ENCODE measurements at places on chromosomes 6 and 20.

GRCh38 chr20:14634665-14635064, 297.3 kb upstream of the FLRT3 start:
- DNase-seq, result no peak

DNA sequence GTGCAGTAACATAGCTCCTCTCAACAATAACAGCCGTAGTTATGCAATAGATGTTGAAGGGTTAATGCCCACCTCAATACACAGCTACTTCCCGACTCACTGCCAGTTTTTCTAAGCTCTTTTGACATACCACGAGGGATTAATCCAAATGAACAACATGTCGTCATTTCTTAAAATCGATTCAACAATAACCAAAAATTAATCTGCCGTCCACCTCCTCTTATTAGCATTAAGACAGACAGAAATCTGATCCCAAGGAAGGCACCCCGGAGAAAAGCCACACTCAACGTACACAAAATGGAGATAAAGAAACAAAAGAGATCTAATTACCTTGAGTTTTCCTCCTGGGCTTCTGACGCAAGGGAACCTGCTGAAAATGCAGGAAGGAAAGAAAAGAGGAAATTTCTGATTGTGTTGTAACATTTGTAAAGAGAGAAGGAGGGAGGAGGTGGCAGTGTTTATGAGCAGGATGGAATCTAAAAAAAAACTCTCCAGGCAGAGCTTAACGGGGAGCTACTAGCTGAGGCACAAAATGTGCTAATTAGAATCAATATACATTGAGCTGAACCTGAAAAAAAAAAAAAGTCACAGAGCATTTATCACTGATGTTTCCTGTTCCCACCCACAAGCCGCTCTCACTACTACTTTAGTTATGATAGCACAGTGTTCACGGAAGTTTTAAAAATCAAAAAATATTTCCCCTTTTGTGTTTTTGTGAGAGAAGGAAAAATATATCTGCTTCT, 109.3 kb downstream of the IPCEF1 start:
- DNase-seq, result no peak

- no peak for DNase-seq
Observed at GRCh38 chr6:159913862-159914564, 23.2 kb downstream of the MAS1 start.

- DNase-seq, result no peak
Observed at GRCh38 chr6:29005183-29005885, at the start of gene ZNF311. ZNF311 (minus strand) TSS chr6:29005315; CDS start chr6:29003954, 1,361 bp downstream.

DNA sequence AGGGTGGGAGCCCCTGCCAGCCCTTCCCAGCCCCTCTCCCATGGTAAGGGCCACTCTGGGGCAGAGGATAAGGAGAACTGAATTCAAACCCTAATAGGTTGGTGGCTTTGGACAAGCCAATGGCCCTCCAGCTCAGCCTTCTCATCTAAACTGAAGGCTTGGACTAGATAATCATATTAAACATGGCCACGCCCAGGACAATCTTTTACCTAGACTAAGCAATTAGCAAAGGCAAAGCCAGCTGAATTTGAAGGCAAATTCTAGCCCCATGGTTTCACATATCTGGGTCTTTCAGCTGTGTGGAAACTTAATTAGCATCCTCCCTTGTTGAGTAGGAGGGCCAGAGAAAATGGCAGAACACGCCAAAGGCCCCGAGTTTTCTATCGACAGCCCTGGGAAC, 10.7 kb downstream of the SLC22A23 start:
- DNase-seq, result no peak

- no peak for DNase-seq
Observed at GRCh38 chr6:55543633-55544309, 35.2 kb downstream of the HMGCLL1 start.

DNA sequence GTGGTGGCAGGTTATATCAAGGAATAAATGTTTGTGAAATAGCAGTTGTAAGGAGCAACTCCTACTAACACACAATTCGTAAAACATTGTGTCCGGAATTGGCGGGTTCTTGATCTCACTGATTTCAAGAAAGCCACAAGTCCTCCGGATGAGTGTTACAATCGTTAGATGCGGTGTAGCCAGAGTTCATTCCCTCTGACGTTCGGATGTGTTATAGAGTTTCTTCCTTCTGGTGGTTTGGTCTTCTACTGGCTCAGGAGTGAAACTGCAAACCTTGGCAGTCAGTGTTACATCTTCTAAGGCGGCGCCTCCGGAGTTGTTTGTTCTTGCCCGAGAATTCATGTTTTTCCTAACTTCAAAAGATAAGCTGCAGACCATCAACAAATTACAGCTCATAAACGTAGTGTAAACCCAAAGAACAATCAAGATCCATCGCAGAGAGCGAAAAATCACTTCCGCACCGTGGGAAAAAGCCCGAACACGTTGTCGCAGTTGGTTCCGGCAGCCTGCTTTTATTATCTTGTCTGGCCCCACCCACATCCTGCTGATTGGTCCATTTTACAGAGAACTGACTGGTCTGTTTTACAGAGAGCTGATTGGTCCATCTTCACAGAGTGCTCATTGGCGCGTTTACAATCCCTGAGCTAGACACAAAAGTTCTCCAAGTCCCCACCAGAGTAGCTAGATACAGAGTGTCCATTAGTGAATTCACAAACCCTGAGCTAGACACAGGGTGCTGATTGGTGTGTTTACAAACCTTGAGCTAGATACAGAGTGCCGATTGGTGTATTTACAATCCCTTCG, 58.2 kb downstream of the TRIM27 start:
- peak; percentile 93 for DNase-seq

DNA sequence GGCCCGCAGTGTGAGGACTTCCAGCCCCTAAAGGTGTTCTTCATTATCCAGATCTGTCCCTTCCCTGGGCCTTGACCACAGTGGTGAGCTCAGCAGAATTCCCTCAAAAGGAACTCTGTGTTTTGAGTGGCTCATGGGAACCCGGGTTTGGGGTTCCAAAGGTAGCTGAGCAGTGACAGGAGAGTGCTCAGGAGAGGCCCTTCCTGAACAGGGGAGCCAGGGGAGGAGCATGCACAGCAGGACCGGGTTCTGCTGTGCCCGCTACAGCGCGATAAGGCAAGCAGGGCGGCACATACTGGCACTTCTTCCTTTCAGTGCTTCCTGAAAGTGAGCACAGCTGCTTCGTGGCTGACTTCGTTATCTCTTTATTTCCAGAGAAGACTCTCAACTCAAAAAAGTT, 88.3 kb downstream of the SSR1 start:
- DNase-seq, result no peak

- DNase-seq, result no peak
Observed at GRCh38 chr6:116666869-116667268, 1.7 kb downstream of the ZUP1 start.

DNA sequence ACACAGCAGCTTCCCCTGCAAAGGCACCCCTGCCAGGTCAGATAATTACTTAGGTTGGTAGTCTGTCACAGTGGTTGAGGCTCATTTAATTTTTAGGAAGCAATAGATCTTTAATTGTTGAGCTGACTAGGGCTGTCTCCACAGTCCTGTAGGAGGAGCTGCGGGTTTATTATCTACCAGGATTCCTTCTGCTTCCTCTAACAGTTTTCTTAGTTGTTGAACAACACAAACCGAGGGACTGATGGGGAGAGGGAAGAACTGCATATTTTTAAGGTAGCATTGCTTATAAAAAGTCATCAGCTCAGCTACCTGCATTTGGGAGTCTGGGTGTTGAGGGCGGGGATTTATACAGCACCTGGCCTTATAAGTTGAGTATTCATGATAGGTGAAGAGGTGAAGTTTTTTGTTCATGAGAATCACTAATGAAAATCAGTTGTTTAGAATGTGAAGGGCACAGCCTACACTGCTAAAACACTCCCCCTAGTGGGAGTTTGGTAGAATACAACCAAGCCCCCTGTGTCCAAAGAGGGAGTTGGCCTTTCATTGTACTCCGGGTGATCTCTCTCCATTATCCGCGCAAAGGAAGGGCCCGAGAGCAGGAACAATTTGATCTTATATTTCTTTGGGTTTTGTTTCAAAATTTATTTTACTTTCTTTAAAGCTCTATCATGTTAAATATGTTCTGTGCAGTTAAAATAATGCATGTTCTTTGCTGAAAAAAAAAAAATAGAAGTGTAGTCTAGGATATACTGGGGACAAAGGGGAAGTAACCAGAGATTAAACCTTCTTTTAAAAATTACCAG, 69.6 kb downstream of the SSR1 start:
- peak; percentile 12 for DNase-seq

DNA sequence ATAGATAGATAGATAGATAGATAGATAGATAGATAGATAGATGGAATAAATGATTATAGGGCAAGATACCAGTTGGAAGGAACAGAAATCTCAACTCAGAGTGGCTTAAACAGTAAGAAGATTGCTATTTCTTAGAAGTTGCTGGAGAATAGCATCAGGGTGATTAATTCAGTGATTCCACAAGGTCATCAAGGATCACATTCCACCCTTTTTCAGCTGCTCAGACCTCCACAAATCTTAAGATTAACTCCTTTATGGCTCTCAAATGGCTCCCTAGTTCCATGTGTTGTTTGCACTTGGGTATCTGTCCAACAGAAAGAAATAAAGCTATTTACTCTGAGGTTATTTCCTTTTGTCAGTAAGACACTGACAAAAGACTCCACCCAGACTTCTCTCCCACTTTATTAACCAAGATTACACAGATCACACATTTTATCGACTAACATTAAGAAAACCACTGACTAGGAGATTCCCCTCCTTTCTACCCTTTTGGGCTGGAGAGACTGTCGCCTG, 68.3 kb upstream of the KIF16B start:
- DNase-seq, result no peak

GRCh38 chr6:82396964-82397751, 33.5 kb downstream of the TPBG start:
- no peak for DNase-seq

- DNase-seq, result no peak
Observed at GRCh38 chr20:33696448-33696847, 10.3 kb upstream of the E2F1 start.

DNA sequence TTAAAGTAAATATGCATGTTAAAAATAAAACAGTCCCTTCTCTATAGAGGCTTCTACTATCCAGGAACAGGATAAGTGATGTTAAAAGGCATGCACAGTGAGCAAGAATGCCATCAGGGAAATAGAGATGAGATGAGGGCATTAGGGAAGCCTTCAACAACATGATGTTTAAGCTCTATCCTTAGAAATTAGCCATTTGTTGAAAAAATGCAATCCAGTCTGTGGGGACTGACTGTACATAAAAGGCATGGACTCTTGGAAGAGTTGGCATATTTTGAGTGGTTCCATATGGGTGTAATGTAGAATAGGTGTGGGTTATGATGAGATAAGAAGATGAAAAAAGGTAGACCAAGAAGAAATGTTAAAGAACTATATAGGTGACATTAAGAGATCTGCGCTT, 5.8 kb downstream of the KIAA0319 start:
- DNase-seq, result no peak

DNA sequence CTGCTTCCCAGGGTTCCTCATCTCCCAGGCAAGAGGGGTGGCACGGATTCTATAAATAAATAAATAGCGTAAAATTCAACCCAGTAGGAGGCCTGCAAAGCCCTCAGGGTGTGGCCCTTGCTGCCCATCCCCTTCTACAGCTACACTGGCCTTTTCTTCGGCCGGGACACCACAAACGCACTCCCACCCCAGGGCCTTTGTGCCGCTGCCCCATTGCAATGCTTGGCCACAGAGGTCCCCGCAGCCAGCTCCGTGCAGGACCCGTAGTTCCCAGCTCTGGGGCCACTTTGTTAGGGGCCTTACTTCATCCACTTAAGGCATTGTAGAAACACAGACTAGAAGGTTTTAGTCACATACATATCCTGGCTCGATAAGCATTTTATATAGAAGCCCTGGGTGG, 151.2 kb downstream of the ERMARD start:
- no peak for DNase-seq

DNA sequence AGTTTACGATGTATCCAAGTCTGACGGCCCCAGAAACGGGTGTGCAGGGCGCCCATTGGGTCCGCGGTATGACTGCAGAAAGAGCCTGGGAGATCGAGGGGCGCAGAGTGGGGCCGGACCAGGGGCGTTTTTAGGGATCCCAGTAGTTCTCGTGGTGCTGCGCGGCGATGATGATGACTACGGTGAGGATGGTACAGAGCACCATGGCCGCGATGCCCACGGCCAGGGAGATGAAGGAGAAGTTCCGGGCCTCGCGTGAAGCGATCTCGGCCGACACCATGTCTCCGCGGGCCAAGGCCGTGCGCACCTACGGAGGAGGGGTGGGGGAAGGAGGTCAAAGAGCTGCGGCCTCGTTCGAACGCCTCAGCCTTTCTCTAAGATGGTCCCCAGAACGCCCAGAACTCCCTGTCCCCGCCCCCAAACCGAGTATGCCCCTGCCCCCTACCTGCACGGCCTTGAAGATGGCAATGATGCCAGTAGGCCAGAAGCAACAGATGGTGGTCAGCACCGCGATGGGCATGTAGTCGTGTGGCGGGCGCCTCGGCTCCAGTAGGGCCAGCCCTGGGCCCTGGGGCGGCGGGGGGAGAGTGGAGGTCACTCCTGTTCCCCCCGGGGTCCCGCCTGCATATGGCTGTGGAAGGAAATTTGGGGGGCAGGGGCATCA, 2.5 kb downstream of the PRRT1 start:
- DNase-seq, result no peak

DNA sequence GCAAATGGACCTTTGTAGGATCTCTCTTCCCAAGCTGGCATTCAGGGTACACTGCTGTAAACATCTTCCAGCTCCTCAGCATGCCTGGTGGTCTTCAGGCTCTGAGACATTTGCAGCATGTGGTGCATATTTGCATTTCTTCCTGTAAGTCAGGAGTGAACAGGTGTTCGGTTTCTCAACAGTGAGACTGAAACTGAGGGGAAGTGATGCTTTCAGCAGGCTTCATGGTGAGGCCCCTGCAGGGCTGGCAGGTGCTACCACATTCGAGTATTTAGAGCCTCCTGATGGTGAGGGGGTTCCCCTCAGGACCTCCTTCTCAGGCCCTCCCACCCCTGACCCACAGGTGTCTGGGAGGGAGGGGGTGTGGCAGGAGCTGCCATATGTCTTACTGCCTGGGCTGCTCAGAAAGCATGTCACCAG, 15.1 kb downstream of the MYBL2 start:
- no peak for DNase-seq

DNA sequence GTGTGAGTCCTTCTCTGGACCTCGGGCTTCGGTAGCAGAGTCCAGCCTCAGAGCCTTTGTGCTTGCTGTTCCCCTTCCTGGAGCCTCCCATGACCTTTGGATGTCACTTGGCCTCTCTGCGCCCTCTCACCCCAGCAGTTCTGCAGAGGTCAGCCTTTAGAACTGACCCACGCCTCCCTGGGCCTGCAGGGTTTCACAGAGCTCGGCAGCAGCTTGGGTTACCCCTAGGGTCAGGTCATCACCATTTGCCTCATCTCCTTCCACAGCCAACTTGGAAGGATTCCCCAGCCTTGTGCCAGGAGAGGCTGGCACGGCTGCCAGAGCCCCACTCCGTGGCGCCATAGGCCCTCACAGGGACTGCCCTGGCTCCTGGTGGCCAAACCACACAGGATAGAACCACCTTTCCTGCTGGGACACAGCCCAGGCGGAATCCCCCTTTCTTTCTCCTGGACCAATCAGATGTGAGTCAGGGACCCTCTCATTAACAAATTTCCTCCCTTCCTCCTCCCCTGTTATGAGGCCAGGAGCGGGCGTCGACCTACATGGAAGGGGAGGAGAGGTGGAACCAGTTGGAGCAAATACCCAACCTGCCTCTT, 13.9 kb upstream of the SIRPA start:
- DNase-seq, result no peak

- no peak for DNase-seq
Observed at GRCh38 chr6:137265561-137266308, 46.5 kb upstream of the IFNGR1 start.

- DNase-seq, result no peak
Observed at GRCh38 chr20:39631557-39631956, 669.4 kb downstream of the DHX35 start.

- no peak for DNase-seq
Observed at GRCh38 chr6:36329798-36330291, 6.8 kb downstream of the BNIP5 start.

GRCh38 chr6:88612631-88613030, 350.8 kb downstream of the RNGTT start:
- DNase-seq, result no peak

All from SHP77 (cell line).